ENCODE measurements at places on chromosomes 7 and 10.

- no peak for DNase-seq
These were observed 114.8 kb upstream of the NPY start for GRCh38 chr7:24169077-24169624.

DNA sequence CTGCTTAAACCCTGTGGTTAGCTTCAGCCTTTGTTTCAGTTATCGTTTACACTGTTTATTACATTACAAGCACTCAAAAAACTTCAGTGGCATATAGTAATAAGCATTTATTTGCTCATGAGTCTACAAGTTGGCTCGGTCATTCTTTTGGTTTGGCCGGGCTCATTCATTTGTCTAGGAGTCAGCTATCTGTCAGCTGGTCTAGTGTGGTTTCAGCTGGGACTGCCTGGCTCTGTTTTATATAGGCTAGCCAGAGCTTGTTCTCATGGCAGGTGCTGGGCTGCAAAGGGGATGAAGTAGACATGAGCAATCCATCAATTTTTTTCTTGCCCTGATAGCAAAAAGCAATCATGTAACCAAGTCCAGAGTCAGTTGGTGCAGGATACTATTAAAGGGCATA is 103.6 kb downstream of the MKLN1 start:
- DNase-seq = no peak

DNA sequence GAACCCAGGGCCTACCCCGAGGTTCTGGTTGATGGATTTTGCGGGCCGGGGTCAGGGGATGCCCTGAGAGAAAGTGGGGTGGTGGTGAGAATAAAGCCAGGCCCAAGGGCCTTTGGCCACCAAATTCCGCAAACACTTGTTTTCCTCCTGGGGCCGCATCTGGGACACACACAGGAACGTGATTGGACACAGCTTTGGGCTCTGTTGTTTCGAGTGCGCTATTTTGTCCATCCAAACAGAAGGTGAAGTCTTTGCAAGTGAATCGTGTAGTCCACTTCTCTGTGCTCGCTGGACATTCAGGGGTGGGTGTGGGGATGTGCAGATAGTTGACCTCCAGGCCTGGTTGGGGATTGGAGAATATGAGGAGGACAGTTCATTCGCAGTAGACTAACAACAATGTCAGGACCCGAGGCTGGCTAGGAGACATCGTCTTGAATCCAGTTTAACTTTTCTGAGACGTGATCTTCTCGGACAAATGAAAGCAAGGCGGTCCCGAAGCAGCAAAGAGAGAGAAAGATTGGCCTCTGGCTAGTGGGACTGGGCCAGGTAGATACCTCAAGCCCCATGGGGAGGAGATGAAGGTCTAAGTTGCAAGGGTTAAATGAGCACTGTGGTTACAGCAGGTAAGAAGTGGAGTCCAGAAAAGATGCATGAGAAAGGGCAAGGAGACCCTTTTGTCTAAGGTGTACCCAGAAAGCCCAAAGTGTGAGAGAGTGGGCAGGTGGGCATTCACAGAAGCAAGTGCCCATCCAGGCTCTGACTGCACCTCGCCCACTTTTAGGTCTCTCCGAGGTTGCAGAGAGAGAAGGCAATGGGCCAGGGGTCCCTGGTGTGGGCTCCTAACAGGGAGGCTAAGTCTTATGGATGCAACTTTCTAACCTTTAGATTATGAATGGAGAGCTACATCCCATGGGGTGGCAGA is 764 bp upstream of the FAM131B start:
- no peak for DNase-seq

DNA sequence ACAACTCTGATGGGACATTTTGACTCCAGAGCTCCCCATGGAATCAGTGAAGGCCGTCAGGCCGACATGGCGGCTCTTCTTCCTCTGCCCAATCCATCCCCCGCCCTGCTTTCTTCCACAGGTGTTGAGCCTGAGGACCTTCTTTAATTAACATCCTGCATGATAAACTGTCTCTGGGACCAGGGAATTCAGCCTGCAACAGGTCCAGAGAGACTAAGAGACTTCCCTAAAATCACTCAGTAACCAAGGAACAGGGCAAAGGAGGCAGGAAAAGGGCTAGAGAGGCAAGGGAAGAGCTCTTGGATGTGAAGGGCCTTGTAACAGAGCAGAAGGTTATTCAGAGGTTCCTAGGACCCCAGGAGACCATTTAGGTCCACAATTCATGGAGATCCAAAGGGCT is 6.0 kb upstream of the PDLIM1 start:
- DNase-seq = no peak

DNA sequence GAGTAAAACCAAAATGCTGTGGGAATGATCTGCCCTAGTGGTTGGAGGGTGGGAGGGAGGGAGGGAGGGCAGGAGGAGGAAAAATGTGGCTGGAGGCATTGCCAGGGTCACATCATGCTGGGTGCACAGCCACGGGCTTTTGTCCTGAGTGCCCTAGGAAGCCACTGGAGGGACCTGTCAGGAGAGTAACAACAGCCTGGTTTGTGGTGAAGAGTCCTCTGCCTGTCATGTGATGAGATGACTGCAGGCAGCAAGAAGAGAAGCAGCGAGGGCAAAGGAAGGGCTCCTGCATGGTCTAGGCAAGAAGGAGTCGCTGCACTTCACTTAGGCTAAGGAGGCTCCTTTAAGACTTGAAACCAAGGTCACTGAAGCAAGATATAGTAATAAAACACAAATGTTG is 65.6 kb downstream of the PKD1L1 start:
- DNase-seq = no peak

- DNase-seq = no peak
These were observed 112.2 kb downstream of the MGMT start for GRCh38 chr10:129579228-129579627.

GRCh38 chr7:155979566-155979965 is 167.3 kb upstream of the SHH start:
- DNase-seq = no peak

- no peak for DNase-seq
These were observed 46.7 kb downstream of the BMPR1A start for GRCh38 chr10:86803156-86803555.

- no peak for DNase-seq
These were observed 17.8 kb upstream of the TBRG4 start for GRCh38 chr7:45129181-45129800.

DNA sequence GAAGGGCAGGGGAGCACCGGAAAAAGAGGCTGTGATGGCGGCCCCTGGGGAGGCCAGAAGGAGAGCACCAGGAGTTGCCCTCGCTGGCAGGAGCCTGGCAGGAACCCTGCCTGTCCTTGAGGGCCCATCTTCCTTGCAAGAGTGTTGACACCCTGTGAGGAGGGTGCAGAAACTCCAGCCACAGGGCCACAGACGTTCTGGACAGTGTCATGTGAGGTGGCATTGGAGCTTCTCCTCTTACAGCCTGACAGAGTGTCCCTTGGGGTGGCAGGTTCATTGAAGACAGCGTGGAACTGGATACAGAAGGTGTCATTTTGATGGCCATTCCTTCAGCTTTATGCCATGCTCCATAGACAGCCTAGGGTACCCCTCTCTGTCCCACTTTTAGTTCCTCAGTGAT is 54.2 kb downstream of the RBM20 start:
- DNase-seq = no peak

GRCh38 chr10:129892548-129893052 is 71.5 kb downstream of the EBF3 start:
- no peak for DNase-seq

- DNase-seq = no peak
These were observed 391.8 kb upstream of the ETV1 start for GRCh38 chr7:14381306-14381705.

DNA sequence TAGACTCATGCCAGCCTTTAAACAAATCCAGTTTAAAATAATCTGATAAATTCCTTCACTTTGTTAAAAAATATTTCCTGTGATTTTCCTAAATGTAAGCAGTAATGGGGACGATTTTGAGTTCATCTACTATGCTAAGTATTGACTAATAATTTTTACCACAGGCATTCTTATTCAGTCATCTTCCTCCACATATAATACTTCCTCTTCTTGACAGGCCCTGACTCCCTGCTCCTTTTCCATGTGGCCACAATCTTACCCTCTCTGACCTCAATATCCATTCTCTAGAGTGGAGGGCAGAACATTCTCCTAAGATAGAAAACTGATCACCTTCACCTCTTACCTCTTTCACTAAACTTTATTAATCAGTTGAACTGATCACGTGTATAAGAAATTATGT is 7.8 kb downstream of the DNAJC2 start:
- DNase-seq = no peak

DNA sequence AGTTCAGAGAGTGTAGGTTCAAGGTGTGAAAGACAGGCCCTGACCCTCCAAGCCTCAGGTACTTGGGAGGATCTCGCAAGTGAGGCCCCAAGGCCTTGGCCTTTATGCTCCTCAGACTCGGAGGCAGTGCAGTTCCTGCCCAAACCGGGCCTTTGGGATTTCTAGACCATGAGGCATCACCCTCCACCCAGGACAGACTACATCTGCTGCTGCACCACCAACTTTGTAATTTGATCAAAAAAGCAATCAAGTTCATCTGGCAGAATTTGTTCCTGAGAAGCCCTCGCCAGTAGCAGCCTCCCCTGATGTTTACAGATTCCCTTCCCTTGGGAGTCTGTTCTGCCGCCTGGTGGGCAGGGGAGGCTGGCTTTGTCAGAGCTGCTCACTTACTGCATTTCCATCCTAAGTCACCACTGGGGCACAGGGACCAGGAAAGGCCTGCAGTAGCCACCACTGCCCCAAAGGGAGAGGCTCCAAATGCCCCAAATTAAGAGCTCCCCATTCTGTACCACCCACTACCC is 2.1 kb downstream of the CAMK2G start:
- DNase-seq = no peak

- DNase-seq = no peak
These were observed 567.5 kb upstream of the SORCS1 start for GRCh38 chr10:107732045-107732444.

GRCh38 chr10:109588259-109588658 is 335.1 kb downstream of the XPNPEP1 start:
- DNase-seq = no peak

GRCh38 chr10:31000071-31000782 is 31.4 kb downstream of the ZNF438 start:
- DNase-seq = no peak

DNA sequence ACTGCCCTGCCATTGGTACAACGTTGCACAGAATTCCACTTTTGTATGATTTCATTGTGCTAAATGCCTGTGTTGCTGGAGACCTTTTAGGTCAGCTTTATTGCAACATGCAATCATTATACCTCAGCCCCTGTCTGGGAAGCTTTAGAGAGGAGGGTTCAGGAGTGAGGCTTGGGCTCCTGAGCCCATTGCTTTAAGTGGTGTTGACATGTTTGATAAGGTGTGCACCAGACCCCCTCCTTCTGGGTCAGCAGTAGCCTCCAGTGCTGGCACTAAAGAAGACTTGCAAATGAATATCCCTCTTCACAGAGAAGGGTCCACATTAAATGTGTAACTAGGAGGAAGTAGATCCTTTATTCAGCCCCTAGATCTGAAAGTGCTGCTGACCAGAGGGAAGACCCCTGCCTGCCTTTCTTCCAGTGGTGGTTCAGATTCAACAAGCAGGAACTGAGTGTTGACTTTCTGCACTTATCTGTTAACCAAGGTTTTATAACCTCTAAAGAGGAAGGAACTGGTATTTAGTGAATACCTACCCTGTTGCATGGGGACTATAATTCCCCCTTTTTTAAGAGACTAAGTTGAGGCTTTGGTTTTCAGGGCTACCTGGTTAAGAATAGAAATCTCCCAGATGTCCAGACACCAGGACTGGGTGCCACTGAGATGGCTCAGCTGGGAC is 369.4 kb upstream of the IGFBP3 start:
- DNase-seq = no peak

DNA sequence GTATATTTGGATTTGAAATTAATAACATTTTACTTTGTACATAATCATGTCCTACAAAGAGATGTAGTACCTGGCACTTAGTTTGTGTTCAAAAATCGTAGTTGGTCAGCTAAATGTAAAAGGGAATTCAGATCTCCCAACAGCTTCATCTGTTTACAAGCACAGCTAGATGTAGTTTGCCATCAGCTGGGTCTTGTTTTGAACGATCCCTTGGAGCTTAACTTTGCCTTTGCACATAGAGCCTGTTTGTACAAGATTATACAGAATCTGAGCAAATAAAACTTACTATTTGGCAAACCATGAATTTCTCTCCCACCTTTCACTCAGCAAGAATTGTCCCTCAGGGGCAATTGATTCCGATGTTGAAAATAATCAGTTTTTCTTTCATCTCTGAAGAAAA is 36.1 kb upstream of the ADD3 start:
- DNase-seq = no peak

GRCh38 chr7:36185756-36186155 is 32.7 kb downstream of the EEPD1 start:
- DNase-seq = no peak

- DNase-seq = no peak
These were observed 20.7 kb upstream of the TECTB start for GRCh38 chr10:112262546-112262945.

DNA sequence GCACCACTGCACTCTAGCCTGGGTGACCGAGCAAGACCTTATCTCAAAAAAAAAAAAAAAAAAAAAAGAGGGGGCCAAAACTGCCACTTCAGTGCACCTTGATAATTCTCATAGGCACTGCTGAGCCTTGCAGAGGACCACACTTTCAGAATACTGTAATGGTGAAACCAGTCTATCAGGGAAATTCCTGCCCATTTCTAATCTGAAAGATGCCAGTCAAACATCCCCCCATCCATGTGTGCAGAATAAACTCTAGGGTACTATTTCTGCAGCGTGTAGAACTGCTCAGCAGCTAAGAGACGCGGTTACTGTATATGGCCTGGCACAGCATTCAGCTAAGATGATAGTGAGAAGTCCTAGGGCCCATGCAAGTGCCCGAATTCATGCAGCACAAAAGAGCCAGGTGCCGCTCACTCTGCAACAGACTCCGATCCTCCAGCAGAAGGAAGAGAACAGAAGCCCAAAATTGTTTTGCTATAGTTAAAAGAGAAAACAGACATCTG is 286.8 kb upstream of the KLF14 start:
- DNase-seq = no peak

- no peak for DNase-seq
These were observed 105.1 kb downstream of the FAM107B start for GRCh38 chr10:14669576-14669975.

DNA sequence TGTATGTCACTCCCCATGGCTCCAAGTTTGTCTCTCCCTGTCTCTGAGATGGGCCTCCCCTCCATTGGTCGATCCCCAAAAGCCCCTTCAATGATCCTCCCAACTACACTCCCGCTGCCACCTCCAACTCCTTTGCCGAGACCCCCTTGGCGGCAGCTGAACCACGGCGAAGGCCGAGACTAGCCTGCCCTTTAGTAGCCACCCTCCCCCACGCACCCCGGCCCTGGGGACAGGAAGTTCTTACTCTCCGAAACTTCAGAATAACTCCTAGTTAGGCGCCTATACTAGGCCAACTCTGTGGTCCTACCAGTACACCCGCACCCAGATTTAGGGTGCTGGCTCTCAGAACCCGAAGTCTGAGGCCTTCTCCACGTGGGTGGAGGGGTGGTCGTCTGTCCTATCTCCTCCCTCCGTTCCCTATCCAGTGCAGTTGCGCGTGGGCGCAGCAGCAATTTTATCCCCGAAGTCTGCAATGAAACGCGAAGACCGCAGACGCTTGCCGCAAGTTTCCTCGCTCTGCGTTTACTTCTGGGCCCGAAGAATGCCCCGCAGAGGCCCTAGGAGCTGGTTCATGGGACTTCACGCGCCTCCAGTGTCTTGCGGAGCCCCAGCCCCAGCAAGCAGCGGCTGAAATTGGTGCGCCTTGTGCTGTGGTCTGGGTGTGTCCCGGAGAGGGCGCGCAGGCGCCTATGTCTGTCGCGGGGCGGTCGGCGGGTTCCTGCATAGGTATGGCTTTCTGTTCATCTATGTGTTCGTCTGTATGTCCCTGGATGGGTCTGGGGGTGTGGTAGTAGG is 82.6 kb upstream of the SLF2 start:
- no peak for DNase-seq

- no peak for DNase-seq
These were observed 24.9 kb downstream of the NRBF2 start for GRCh38 chr10:63157845-63158624.

GRCh38 chr7:116799916-116800315 is 62.5 kb upstream of the CAPZA2 start:
- DNase-seq = no peak

Data from stimulated activated CD4-positive, alpha-beta T cell treated with anti-CD3 and anti-CD28 coated beads, Interleukin-12 subunit alpha, Interleukin-12 subunit beta, amount 100 ng/mL, for 24 hours (primary cell).